ENCODE measurements at places on chromosomes 3 and 15.

DNA sequence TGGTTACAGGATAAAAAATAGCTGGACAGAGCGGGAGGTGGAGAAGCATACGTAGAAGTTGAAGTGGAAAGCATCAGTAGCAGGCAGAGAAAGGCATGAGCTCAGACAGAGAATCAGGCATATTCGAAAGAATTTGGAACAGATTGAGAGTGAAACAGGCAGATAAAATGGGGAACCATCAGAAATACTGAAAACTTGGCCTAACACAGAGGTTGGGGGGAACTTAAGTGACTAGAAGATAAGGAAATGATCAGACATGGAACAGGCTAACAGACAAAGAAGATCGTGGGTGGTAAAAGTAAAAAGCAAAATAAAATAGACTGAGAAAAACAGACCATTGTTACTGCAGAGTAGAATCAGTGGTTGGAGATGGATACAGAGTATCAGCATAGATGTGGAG lies 32.9 kb downstream of the GTF2E1 start:
- no peak for DNase-seq

GRCh38 chr3:170750478-170750830 lies 119.5 kb downstream of the RPL22L1 start:
- no peak for DNase-seq

DNA sequence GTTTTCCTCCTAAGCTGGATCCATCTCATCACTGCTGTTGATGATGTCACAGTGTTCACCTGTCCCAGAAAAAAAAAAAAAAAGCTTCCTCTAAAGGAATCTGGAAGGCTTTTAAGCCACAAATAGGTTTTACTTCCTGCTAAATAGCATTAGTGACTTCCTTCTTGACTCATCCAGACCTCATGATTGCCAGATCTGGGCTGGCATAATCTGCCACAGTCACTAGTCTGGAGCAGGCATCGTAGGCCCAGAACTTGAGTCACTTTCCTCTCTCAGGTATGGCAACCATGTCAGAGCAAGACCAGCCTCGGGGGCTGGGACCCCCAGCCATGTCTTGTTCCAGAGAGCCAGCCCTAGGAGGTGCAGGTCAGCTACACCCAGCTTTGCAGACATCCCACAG lies 266.5 kb upstream of the CADM2 start:
- DNase-seq: no peak

GRCh38 chr15:74315626-74316025 lies 51.8 kb downstream of the CYP11A1 start:
- peak; percentile 53 for DNase-seq

GRCh38 chr3:159787178-159787574 lies 201.5 kb upstream of the IL12A start:
- no peak for DNase-seq

DNA sequence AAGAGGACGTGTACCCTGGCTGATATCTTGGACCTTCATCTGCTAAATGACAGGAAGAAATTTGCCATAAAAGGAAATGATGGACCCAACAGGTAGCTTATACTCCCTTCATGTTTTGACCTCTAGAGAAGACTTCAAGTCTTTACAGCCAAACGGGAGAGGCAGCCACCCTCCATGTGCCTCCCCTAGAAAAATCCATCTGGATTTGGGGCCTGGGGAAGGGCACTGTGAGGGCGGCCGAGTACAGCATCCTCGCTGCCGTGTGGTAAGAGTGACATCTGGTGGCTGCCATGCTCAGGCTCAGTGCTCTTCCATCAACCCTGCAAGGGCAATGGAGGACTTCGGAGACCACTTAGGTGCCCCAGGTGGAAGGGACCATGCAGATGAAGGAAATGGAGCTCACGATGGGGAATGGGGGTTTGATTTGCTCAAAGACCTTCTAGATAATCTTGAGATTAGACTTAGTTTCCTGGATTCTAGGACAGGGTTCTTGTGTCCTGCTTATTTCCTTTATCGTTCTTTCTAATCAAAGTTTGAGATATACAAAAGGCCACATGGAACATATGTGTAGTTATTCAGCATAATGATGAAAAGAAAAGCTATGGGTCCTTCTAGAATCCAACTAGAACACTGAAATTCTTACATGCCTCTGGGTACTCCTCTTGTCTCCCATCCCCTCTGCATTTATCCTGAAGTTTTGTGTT lies 44.4 kb downstream of the AQP9 start:
- peak; percentile 14 for DNase-seq

DNA sequence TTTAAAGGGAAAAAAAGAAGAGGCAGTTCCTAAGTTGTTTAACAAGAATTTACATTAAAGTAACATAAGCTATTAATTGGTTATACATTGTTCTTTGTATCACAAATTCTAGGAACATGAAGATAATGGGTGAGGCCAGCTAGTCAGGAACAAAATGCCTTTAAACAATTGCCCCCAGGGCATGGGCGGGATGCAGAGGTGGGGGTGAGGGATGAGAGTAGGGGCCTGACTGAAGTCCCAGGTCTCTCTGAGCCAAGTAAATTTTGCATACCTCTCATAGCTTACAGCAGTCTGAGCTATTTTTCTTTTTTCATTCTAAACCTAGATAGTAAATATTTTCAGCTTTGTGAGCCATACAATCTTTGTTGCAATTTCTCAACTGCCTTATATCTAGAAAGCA lies 77.8 kb upstream of the RNU6-1 start:
- no peak for DNase-seq

DNA sequence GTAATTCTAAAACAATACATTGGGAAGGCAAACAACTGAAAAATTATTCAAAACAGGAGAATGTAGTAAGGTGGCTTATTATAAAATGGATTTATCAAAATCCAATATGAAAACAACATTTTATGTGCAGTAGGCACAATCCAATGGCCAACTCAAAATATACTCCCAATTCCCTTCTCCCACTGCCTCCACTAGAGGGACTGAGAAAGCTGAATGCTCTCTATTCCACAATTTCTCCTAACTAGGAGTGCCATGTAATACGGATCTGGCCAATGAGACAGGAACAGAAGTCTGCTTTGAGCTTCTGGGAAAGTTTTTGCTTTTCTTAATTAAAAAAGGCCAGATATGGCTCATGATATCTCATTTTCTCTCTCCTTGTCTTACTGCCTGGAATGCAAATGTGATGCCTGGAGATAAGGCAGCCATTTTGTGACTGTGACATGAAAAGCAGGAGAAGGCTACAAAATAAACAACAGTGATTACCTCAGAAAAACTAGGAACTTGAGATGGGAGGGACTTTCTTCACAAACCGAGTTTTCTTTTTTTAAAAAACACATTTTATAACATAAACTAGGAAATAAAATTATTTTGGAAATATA lies 18.8 kb upstream of the VGLL4 start:
- no peak for DNase-seq

DNA sequence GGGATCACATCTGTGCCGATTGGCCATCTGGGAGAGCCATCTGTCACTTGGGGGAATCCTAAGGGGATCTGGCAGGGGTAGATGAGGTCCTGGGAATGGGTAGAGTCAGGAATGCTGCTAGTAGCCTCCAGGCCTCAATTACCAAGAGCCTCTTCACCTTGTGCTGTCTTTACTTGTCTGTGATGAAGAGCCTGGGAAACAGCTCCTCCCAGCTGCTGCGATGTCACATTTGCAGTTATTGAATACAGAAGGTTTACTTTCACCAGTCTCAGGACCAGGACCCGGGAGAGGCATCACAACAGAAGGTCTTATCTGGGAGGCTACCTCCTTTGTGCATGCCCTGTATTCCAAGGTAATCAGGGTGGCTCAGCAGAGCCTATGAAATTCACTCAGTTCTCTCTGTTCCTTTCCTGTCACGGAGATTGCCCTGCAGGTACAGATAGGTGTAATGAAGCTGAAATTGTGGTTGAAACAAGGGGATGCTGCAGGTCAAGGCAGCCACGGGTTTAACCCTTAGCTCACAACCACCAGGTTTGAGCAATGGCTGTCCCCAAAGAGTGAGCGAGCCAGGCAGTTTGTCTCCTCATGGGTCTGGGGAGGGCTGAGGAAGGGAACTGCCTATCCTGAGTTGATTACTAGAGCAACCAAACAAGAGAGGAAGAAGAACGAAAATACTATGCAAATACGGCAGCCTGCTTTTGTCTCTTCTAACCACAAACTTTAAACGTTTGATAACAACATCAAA lies 298.9 kb upstream of the RORA start:
- DNase-seq: no peak

GRCh38 chr15:40047415-40048210 lies 8.6 kb upstream of the SRP14 start:
- peak; percentile 44 for DNase-seq

GRCh38 chr3:161336661-161337060 lies 34.7 kb downstream of the SPTSSB start:
- DNase-seq: no peak

DNA sequence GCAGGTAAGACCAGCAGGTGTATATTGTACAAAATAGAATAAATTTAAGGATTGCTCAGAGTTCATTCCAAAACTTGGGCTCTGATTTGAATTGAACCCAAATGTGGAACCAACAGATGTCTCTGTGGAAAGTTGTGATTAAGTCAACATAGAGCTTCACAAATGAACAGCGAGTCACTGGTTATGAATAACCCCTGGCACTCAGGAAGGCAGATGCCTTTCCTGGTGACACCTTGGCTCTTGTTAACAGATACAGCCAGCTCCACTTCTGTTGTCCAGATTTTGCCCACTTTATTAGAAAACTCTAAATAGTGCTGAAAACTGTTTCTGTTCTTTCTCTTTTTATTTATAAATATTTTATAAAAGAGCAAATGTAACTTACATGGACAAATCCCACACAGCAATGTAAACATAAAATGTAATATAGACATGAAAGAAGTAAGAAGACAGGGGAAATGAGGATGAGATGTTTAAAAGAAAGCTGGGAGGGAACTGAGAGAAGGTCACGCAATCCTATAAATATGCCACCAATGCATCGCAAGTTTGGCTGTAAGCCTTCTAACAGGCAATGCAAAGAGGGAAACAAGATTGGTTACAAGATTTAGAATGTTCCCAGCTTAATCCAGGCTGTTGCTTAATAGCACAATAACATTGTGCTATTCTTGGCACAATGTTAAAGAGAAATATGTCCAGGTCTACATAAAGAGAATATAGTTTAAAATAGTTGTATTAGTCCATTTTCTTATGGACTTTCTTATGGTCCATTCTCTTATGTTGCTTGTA lies 495.5 kb downstream of the TAFA4 start:
- no peak for DNase-seq

DNA sequence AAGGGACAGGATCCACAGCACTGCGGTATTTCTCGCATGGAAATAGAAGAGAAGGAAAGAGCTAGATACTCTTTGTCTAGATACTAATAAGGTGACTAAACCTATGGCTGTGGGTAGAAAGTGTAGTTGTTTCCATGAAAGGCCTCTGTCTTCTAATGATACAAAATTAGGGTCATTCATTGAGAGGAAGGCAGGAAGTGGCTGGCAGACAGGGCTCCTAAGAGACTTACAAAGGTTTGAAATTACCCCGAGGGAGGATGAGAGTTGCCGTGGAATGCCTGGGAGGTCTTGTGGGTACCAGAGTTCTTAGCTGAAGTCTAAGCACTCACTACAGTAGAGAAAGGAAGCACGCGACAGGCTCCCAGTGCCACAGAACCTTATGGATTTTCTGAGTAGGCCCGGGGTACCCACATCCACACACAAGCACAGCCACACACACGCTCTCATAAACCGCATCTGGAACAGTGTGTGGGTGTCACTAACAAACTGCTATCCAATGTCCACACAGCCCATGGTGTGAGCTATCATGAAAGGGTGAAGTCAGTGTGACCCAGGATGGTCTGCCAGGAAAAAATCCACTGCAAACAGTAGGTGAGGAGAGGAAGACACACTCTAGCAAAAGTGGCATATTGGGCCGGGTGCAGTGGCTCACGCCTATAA lies 221.4 kb downstream of the FAM43A start:
- DNase-seq: no peak

- no peak for DNase-seq
Measured at GRCh38 chr15:93074599-93074998, 14.4 kb downstream of the RGMA start.

GRCh38 chr15:79769069-79769481 lies 127.7 kb downstream of the MTHFS start:
- peak; percentile 21 for DNase-seq

- no peak for DNase-seq
Measured at GRCh38 chr3:123499322-123499721, 50.4 kb upstream of the ADCY5 start.

GRCh38 chr3:62961874-62962556 lies 86.8 kb upstream of the CADPS start:
- no peak for DNase-seq

DNA sequence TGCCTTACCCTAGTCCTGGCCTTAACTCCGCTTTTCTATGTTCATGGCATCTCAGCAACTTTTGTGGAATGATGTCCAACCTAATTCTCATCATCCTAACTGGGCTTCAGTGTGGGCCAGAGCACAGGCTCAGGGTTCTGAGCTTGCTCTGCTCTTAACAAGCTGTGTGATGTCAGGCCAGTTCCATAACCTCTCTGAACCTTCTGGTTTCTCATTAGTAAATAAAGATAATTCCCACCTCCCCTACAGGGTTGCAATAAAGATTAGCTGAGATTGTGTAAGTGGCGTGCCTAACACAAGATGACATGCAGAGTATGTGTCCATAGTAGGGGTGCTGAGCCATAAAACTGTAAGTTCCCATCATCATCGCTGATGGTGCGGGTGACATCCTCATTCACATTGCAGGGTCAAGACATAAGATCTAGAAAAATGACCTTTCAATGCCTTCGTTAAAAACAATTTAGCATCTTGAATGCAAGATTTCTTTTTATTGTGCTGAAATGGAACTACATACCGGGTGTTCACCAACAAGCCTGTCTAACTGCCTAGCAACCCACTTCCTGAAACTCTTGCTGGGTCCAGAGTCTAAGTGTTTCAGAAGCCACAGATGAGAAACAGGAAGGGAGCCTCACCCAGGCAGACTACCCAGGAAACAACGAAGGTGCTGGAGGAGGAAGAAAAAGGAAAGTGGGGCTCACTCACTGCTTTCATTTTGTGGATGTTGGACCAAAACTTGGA lies 36.2 kb downstream of the CDCP1 start:
- no peak for DNase-seq

DNA sequence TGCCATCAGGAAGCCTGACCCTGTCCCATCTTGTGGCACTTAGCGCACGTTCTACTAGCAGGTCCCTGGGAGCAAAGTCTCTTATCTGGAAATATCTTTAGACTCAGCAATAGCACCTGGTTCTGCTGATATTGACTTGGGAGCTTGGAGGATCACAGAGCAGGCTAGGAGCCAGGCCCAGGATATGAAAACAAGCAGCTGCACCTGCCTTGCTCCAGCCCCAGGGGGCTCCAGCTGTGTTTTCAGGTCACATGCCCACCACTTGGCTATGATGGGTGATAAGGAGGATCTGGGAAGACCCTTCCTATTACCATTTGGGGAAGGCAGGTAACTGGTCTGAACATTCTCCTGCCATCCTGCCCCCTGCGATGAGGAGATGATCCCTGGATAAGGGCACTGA lies 87.8 kb downstream of the C3orf70 start:
- DNase-seq: no peak

GRCh38 chr3:98003306-98003969 lies 31.2 kb upstream of the RIOX2 start:
- DNase-seq: peak; percentile 10

- no peak for DNase-seq
Measured at GRCh38 chr3:30082652-30083051, 523.7 kb upstream of the TGFBR2 start.
